ENCODE measurements at places on chromosomes 6 and 20.

GRCh38 chr6:90221403-90221802, 75.2 kb downstream of the BACH2 start:
- DNase-seq = no peak

DNA sequence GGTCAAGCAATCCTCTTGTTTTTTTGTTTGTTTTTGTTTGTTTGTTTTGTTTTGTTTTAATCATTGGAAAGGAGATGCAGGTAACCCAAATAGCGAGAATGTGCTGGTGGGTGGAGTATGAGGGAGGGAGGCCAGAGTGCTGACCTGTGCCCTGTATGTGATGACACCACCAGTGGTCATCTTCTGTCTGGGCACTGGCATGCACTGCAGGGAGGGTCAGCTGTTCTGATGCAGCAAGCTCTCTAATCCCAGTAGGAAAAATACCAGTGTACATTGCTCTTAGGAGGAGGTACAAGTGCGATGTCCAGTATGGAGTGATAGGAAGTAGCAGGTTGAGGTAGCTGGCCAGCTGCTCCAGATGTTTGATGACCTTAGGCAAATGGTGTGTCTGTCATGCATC, 2.9 kb upstream of the CST1 start:
- DNase-seq = no peak

- no peak for DNase-seq
Measured at GRCh38 chr6:107488174-107488874, 1.6 kb upstream of the SOBP start.

DNA sequence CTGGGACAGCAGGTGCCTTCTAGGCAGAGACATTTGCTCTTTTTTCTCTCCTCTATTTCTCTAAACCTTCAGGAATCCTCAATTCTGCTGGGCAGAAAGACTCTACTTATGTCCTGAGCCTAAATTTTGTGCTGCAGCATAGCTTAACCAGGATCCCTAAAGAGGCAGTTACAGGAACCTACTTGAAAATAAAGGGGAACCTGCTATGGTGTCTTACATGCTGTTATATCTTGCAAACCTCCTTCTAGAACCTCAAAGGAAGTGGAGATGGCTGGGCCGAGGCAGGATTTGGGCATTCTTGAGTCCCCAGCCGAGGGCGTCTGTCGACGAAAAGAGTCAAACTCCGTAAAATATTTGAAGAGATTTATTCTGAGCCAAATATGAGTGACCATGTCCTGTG, 17.1 kb upstream of the GMNN start:
- DNase-seq = no peak

DNA sequence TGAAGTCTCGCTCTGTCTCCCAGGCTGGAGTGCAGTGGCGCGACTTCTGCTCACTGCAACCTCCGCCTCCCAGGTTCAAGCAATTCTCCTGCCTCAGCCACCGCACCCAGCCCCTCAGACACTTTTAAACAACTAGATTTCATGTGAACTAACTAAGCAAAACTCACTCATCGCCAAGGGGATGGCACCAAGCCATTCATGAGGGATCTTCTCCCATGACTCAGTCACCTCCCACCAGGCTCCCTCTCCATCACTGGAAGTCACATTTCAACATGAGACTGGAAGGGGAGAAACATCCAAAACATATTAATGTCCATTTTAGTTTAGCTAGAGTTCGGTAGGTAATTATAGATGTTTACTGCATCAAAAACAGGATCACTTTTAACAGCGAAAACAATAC, 95.9 kb upstream of the PRL start:
- DNase-seq = no peak

- DNase-seq = no peak
Measured at GRCh38 chr6:7207720-7208119, 100.0 kb downstream of the RREB1 start.

- DNase-seq = no peak
Measured at GRCh38 chr20:25249198-25249931, 1.5 kb downstream of the PYGB start.

DNA sequence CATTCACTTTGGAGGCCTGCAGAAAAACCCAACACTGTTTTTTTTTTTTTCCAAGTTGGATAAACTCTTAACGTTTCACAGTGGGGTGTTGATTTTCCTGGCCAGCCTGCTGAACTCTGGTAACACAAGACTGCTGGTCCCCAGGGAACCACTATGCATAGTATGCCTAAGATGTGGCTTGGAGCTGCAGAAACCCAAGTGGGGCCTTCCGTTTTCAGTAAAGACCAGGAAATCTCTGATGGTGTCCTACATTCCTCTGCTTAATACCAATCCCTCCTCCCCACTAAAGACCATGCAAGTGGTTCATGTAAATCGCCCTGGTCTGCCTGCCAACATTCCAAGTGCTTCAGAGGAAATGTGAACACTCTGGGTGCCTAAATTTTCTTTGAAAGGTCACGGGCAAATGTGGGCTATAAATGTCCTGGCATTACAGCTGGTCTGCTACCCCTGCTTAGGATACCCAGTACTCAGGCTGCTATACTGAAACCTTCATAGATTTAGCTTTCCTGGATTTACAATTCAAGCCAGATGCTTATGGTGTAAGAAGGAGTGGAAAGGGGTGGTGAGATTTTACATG, 615.4 kb downstream of the MAFB start:
- DNase-seq = no peak

All from stimulated activated CD4-positive, alpha-beta T cell treated with anti-CD3 and anti-CD28 coated beads, TNF-alpha, amount 100 ng/mL, for 48 hours (primary cell).